ENCODE measurements at places on chromosomes 6 and 20. TPM values are rescaled to one million over a fixed set of nuclear protein-coding genes. Genes with fewer than 3 reads are reported as not detected.

- H3K36me3 ChIP-seq: no peaks in the 10 kb centered on the region
- H3K4me1 ChIP-seq: no peaks in the 10 kb centered on the region
- H3K27me3 ChIP-seq: no peaks in the 10 kb centered on the region
- no peak overlapping the region for H3K4me3 ChIP-seq
- H3K27ac ChIP-seq: no peak overlapping the region
- no peak for DNase-seq
Observed at GRCh38 chr6:44804546-44805159, 417.1 kb downstream of the CDC5L start.

GRCh38 chr20:13425381-13426135 lies 204.5 kb downstream of the ISM1 start:
- no peak for DNase-seq
- no peaks in the 10 kb centered on the region for H3K27me3 ChIP-seq
- no peaks in the 10 kb centered on the region for H3K36me3 ChIP-seq

- no peak for DNase-seq
- H3K4me3 ChIP-seq: no peak overlapping the region
- H3K27ac ChIP-seq: no peak overlapping the region
- no peaks in the 10 kb centered on the region for H3K27me3 ChIP-seq
- H3K36me3 ChIP-seq: no peaks in the 10 kb centered on the region
- no peaks in the 10 kb centered on the region for H3K4me1 ChIP-seq
Observed at GRCh38 chr6:113412589-113413357, 444.4 kb upstream of the MARCKS start.

VSX1 gene
- not detected for total RNA-seq

GRCh38 chr6:169841907-169842606 lies 90.6 kb downstream of the ERMARD start:
- no peak for DNase-seq
- no peaks in the 10 kb centered on the region for H3K4me1 ChIP-seq
- no peak overlapping the region for H3K4me3 ChIP-seq
- no peaks in the 10 kb centered on the region for H3K36me3 ChIP-seq
- H3K27ac ChIP-seq: no peak overlapping the region
- H3K27me3 ChIP-seq: no peaks in the 10 kb centered on the region

DNA sequence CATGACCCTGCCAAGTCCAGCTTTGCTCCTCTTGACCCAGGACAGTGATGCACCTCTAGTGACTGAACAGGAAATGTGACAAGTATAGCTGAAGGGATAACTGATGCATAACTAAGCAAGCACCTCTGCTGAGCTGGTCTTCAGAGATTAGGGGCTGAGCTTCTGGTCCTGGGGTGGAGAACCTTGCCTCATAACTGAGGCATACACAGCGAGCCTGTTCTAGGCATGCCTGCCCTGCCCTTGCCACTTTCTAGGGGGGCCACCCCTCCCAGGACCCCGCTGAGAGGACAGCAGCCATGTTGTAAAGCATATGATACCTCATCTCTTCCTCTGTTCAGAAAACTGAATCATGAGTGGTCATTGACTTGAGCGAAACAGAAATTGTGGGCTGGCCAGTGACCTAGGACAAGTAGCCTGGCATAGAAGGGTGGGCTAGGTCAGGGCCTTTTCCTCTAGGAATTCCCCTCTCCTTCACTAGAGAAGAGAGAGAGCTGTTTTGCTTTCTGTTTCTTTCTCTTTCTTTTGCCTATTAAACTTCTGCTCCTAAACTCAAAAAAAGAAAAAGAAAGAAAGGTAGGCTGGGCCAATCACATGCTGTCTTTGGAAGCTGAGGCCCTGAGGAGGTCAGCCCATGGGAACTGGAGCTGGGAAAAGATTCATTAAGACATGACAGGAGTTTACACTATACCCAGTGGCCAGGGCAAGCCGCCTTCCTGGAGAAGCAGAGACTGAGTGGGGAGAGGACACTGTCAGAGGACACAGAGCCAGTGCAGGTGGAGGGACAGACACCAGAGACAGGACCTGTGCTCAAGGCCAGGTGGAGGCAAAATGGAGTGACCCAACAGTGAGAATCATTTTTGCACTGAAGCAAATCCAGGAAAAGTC lies 23.1 kb downstream of the ALDH5A1 start:
- peak; percentile 64 for DNase-seq
- no peaks in the 10 kb centered on the region for H3K36me3 ChIP-seq
- H3K4me3 ChIP-seq: peak overlapping the region; percentile 64
- peaks cover 28% of the 10 kb centered on the region for H3K4me1 ChIP-seq

GRCh38 chr6:137427656-137428290 lies 66.4 kb downstream of the OLIG3 start:
- DNase-seq: no peak
- no peaks in the 10 kb centered on the region for H3K27me3 ChIP-seq
- H3K36me3 ChIP-seq: no peaks in the 10 kb centered on the region
- no peak overlapping the region for H3K27ac ChIP-seq
- H3K4me1 ChIP-seq: peaks cover 41% of the 10 kb centered on the region

- H3K4me3 ChIP-seq: peak overlapping the region; percentile 78
- H3K4me1 ChIP-seq: peaks cover 19% of the 10 kb centered on the region
- H3K27me3 ChIP-seq: no peaks in the 10 kb centered on the region
- no peaks in the 10 kb centered on the region for H3K36me3 ChIP-seq
- H3K27ac ChIP-seq: peak overlapping the region; percentile 66
- DNase-seq: no peak
Observed at GRCh38 chr20:64256282-64256935, 861 bp downstream of the PCMTD2 start.

DNA sequence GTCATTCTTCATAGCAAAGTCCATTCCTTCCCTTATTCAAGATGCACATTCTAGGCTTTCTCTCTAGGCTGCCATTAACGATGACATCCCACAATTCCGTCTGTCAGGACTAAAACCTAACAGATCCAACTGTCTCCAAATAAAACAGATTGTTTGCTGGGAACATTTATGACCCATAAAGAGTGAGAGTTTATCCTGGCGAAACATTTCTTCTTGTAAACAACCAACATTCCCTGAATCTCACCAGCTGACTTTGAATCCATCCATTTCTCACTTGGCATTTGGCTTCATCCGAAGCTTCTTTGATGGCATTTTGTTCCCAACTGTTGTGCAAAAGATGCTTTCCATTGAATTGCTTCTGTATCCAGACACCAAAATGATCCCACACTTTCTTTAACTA lies 93.1 kb downstream of the OLIG3 start:
- no peak for DNase-seq
- no peak overlapping the region for H3K4me3 ChIP-seq
- H3K36me3 ChIP-seq: no peaks in the 10 kb centered on the region
- no peaks in the 10 kb centered on the region for H3K27me3 ChIP-seq
- H3K27ac ChIP-seq: no peak overlapping the region
- H3K4me1 ChIP-seq: no peaks in the 10 kb centered on the region

JPH2 gene
- total RNA-seq: not detected

TSPO2 gene
- not detected for total RNA-seq

SLC22A2 gene
- total RNA-seq: not detected

NTSR1 gene
- total RNA-seq: not detected

DNA sequence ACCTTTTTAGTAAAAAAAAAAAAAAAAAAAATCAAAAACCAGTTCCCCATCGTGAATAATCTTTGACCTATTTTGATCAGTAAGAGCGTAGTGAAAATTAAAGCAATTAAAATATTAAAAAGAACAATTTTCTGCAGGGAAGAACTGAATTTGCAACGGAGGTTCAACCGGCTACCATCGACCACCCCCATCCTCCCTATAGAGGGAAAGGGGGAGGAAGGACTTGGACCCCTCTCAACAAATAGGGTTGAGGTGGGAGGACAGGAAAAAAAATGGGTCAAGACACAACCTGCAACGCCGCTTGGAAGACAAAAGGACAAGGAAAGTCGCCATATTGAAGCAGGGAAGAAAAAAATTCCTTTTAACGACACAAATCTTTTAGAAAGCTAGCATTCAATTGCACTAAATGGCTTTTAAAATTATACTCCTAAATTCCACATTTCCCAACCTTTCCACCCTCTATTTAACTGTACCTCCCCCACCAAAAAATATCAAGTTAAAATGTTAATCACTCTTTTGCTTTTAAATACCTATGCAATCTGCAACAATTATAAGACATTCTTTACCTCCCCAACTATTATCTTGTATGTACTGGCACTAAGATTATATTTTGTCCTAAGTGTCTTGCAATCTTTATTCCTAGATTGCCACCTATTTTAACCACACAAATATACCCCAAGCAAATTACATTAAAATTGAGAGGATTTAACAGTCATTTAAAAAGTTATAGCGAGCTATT lies 1.7 kb downstream of the PPP1R10 start:
- no peaks in the 10 kb centered on the region for H3K27me3 ChIP-seq
- DNase-seq: no peak
- peak overlapping the region; percentile 75 for H3K4me3 ChIP-seq
- peak overlapping the region; percentile 99 for H3K27ac ChIP-seq
- H3K4me1 ChIP-seq: peaks cover 3% of the 10 kb centered on the region
- peaks cover 30% of the 10 kb centered on the region for H3K36me3 ChIP-seq

HSPA12B gene
- not detected for total RNA-seq

GRCh38 chr6:159555082-159555875 lies 137.8 kb downstream of the SOD2 start:
- H3K4me3 ChIP-seq: no peak overlapping the region
- H3K4me1 ChIP-seq: no peaks in the 10 kb centered on the region
- no peak for DNase-seq

DNA sequence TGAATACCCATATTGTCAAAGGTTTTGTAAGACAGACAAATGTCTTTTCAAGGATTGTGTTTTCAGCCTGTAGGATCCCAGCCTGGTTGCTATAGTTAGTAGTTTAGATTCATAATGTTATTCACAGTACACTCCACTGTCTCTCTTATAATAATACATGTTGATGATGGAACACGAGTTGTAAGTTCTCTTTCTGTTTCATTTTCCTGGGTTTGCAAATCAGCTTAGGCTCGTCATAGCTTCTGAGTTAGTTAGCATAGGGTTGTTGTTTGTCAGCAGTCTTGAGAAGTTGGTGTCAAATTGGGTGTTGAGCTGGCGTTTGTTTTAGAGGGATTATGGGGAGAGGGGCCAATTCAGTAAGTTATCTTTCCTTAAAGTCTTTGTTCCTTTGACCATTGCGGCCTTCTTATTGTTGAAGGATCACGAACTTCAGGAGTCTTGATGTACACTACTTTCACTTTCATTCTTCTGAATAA lies 45.8 kb downstream of the QKI start:
- DNase-seq: peak; percentile 57
- peak overlapping the region; percentile 63 for H3K4me3 ChIP-seq
- peak overlapping the region; percentile 81 for H3K27ac ChIP-seq
- H3K4me1 ChIP-seq: peaks cover 25% of the 10 kb centered on the region

- H3K4me3 ChIP-seq: no peak overlapping the region
- H3K36me3 ChIP-seq: no peaks in the 10 kb centered on the region
- H3K27me3 ChIP-seq: no peaks in the 10 kb centered on the region
- no peak for DNase-seq
- H3K27ac ChIP-seq: no peak overlapping the region
Observed at GRCh38 chr20:60258255-60258863, 300.1 kb downstream of the CDH26 start.

LINC00237 gene
- total RNA-seq: not detected

- H3K4me3 ChIP-seq: no peak overlapping the region
- H3K36me3 ChIP-seq: no peaks in the 10 kb centered on the region
- no peaks in the 10 kb centered on the region for H3K4me1 ChIP-seq
Observed at GRCh38 chr20:31260326-31260932, 3.0 kb downstream of the DEFB115 start.

DNA sequence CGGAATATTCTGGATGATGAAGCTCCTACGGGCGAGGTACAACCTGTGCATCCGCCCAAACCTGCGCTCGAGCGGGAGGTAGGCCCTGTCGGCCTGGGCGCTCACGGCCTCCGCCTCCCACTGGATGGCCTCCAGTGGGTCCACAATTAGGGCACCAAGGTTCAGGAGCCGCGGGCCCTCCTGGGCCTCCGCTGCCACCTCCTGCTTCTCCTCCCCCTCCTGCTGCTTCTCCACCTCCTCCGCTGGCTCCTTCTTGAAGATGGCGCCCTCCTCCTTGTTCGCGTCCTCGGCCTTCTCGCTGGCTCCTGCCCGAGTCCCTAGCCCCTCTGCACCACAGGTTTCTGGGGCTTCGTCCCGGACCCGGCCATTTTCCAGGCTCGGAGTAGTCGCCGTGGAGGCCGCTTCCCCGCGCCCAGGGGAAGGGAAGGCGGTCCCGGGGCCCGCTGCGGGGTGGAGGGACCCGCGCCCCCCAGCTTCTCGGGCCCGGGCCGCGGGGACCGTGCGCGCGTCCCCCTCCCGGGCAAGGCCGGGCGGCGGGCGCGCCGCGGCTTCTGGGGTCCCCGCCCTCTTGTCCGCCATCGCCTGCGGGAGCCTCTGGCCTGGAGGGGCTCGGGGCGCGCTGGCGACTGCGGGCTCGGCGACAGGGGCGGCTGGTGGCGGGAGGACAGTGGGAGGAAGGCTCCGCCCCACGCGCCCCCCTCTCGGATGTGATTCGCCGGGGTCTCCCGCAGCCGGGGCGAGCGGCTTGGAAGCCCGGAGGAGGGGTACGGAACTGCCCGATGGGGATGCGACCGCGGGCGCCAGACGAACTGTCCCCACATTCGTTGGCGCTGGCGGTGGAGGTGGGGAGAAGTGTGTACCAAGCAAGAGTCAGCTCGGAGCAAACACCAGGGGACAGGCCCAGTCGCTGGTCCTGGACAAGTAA lies 17.6 kb downstream of the PLAGL2 start:
- H3K4me3 ChIP-seq: peak overlapping the region; percentile 29
- H3K4me1 ChIP-seq: no peaks in the 10 kb centered on the region
- no peaks in the 10 kb centered on the region for H3K27me3 ChIP-seq
- H3K36me3 ChIP-seq: peaks cover 12% of the 10 kb centered on the region

GRM1 gene
- not detected for total RNA-seq

DNA sequence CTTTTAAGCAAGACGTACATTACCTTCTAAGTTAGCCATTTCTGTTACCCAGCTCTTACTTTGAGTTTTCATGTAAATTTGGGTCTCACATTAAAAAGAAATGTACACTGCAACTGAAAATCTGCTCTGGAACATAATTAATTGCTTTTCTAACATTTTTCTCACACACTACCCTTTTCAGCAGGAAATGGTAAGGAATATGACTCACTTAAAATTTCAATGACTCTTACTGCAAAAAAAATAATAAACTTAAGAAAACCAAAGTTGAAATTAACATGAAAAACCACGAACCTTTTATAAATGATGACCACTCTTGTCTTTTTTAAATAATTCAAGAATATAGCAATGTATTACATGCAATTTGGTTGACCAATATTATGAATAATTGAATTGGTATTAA lies 1.3 kb downstream of the CGA start:
- H3K4me3 ChIP-seq: no peak overlapping the region
- no peaks in the 10 kb centered on the region for H3K4me1 ChIP-seq
- DNase-seq: no peak
- H3K36me3 ChIP-seq: no peaks in the 10 kb centered on the region
- H3K27ac ChIP-seq: no peak overlapping the region

DNA sequence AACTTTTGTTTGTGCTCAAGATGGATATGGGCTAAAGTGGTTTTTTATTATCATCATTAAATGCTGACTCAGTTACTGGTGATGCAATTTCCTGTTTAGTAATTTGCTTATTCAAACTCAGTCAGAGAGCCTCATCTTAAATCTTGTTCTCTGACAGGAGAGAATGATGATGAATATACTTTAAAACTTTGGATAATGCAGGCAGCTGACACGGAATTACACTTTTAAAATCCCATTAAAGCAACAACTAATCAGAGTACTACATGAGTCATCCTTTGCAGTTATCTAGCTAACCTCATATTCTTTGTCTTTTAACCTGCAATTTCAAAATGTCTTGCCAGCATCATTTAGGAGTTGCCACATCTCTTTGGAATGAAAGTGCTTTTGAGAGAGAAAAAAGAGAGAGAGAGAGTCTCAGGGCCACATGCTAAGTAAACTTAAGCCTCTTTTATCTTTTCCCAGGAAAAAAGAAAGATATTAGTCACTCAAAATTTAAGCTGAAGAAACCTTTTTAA lies 9.2 kb upstream of the C6orf141 start:
- no peak overlapping the region for H3K4me3 ChIP-seq
- no peaks in the 10 kb centered on the region for H3K27me3 ChIP-seq
- no peak overlapping the region for H3K27ac ChIP-seq
- H3K36me3 ChIP-seq: no peaks in the 10 kb centered on the region
- DNase-seq: no peak
